ENCODE measurements at places on chromosomes 16 and 17.

DNA sequence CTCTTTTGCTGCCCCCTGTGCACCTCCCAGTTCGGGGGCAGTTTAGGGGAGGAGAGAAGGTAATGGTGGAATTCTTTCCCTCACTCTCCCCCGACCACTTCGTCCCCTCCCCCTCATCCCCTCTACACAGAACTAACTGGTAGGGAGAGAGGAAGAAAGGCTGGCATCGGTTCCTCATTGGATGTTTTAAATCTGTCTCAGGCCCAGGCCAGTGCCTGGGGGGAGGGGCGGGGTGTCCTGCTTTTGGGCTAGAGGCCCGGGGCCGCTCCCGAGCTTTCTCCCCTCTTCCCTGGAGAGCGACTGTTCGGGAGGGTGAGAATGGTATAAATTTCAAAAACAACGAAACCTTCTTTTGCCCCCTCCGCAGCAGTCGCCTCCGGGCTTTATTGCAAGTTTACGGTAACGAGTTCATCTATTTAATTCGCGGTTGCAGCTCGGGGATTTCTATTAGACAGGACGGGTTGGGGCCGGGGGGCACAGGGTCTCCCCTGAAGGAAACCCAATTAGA, at the start of gene PRAC2:
Gene PRAC2, plus strand, starts transcription at position 271 of the 508 bp plus-strand sequence. CDS start 1,226 bp downstream, outside the sequence.
- no peak for DNase-seq

DNA sequence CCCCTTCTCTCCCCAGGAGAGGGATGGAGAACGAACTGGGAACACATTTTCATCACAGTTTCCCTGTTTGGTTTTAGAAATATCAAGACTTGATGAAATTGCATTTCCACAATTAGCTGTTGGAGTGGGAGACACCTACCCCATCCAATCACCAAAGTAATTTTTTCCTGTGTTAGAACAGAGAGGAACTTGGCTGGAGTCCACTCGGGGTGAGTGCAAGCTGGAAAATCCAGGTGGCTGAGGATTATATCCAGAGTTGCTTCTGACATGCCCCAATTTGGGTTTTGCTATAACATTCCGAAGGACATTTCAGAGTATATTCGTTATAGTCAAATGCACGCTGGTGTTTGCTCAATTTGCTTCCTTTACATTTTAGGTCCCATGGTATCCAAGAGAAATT, 231.8 kb downstream of the C16orf95 start:
- DNase-seq = no peak

- DNase-seq = peak; percentile 89
Observed at GRCh38 chr16:2008009-2008526, 1.6 kb downstream of the ZNF598 start.

DNA sequence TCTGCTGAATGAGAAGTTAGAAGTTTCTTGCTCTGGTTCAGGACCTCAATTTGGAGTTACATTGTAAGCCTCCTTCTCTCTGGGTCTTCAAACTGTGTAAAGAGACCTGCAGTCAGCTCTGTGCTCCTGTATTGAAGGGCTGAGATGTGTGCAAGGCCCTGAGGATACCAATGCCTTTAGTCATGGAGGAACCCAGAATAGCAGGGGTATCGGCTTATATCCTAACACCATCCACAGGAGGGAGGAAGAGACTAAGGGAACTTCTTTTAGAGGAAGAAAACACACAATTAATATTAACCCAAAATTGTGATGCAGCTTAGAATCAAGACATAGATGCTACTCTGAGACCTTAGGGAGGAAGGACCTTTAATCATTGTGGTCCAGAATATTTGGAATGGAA, 36.5 kb downstream of the GLP2R start:
- DNase-seq = no peak

- DNase-seq = no peak
Observed at GRCh38 chr17:73226556-73227172, 33.8 kb downstream of the COG1 start.

- DNase-seq = peak; percentile 34
Observed at GRCh38 chr17:27621942-27622559, 8.9 kb upstream of the LGALS9 start.

GRCh38 chr16:1545044-1546040, 11.9 kb downstream of the TMEM204 start:
- no peak for DNase-seq

DNA sequence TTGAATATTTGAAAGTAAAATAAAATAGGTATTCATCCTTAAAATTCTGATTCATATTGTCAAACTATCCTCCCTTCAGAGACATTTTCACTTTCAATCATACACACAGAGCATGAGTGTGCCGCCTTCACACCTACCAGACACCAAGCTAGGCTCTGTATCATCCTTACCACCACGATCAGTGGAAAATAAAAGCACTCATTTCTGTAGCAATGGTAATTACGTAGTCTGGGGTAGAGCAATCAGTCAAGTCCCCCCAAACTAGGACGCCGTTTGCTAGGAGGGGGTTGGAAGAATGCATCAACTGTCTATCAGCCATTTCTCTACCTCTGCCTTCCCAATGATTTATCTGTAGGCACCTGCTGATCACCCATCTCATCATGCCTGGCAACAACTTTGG, 84.6 kb upstream of the GRIN2A start:
- DNase-seq = no peak

DNA sequence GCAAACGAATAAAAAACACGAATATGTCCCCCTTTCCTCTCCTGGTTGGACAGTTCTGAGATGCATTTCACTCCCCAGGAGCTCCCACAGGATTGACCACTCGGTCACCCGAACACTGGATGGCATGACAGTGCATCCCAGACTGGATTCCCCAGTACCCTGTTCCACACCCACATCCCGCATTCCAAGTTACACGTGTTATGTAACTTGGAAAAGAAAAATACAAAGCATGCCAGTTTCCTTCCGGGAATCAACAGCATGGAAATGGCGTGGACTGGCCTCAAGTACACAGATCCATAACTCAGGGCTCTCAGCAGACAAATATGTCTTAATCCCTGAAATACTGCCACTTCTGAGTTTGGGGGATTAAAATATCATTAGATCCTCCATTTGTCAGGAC, 12.6 kb upstream of the KLHL36 start:
- peak; percentile 53 for DNase-seq

DNA sequence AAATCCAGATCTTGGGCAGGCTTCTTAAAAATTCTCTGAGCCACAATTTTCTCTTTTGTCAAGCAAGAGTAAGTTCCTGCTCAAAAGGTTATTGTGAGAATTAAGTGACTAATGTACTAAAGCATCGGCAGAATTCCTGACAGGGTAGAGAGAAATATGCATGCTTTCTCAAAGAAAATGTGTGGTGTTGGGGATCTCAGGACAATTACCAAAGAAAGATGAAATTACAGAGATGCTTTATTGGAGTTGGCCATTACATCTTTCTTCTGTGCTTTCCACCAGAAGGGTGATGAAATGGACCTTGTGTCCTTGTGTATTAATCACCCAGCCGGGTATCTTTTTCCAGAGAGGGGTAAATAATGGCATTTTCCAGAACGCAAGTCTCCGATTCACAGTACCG, 1.7 kb upstream of the USP43 start:
- no peak for DNase-seq

- DNase-seq = no peak
Observed at GRCh38 chr17:28325211-28325610, 6.2 kb downstream of the TMEM97 start.

DNA sequence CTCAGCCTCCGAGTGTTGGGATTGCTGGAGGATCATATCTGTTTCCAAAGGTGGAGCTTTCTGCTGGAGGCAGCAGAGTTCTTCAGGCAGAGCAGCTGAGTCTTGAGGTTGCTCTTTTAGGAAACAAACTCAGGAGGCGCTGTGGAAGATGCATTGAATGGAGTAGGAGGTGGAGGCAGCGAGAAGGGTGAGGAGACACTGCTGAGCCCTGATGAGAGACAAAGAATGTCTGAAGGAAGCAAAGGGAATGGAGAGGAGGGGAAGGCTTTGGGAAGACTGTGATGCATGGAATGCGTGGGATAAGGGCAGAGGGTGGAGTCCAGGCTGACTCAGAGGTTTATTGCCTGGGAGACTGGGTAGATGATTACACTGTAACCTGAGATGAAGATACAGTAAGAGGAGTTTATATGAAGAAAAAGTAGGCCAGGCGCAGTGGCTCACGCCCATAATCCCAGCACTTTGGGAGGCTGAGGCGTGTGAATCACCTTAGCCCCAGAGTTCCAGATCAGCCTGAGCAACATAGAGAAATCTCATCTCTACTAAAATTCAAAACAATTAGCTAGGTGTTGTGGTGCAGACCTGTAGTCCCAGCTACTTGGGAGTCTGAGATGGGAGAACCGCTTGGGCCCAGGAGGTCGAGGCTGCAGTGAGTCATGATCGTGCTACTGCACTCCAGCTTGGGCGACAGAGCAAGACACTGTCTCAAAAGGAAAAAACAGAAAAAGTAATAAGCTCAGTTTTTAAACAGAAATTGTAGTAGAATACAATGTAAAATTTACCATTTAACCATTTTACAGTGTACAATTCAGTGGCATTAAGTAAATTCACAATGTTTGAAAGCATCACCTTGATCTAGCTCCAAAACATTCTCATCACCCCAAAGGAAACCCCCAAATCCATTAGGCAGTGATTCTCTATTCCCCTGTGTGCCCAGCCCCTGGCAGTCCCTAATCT, 17.8 kb upstream of the TMEM219 start:
- DNase-seq = peak; percentile 93

DNA sequence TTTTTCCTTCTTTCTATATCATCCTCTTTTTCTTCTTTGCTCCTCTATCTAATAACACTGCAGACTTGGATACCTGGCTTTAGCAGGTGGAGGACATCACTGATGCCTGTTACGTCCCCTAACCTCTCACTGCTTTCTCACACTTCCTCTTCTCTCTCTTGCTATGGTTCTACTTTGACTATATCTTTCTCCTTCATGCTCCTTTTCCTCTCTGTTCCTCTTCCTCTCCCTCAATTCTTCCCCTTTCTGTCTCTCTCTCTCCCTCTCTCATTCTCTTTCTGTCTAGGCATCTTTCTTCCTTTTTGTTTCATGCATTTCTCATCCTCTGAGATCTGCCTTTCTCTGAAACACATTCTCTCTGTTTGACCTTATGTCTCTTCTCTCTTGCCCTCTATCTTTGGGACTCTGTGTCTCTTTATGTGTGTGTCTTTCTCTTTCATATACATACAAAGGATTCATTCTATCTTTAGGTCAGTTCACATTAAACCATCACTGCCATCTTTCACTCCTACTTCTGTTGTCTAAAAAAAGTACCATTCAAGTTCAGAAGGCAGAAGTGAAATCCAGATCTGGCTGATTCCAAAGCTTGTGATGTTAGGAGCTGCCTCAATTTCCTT, 353.7 kb downstream of the SHISA9 start:
- DNase-seq = no peak

DNA sequence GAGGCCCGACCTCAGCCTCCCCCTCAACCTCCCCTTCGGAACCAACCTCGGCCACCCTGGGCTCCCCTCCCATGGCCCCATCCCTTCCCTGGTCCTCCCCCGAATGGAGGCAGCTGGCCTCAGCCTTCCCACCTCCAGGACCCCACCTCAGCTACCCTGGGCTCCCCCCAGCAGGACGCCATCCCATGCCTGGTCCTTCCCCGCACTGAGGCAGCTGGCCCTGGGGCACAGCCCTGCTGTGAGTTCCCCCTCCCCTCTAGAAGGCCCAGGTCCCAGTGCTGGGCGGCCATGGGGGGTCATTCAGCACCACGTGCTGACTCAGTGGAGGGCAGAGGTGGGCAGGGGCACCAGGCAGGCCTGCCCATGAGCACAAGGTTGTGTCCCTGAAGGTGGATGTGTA, 28.9 kb upstream of the PVALEF start:
- no peak for DNase-seq

DNA sequence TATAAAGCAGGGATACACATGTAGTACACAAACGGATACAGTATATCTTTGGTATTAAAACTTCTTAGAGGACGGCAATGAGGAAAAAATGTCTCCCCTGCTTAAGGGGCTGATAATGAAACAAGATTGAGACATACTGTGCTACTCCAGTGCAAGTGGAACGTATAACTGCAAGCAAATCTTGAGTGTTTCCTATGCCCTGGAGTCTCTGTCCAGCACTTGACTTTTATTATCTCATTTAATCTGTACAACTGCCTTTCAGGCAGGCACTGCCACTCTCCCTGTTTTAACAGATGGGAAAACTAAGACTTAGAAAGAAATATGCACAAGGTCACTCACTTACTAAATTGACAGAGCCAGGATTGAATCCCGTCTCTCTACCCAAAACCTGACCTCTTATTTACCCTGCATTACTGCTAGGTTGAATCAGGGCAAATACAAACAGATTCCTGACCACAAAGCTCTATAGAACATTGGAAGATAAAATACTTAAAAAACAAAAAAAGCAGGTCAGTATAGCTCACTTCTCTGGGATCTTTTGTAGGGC, 28.7 kb downstream of the TMC5 start:
- no peak for DNase-seq

- no peak for DNase-seq
Observed at GRCh38 chr17:52105591-52105990, 52.9 kb downstream of the CA10 start.

- DNase-seq = no peak
Observed at GRCh38 chr17:77894126-77894956, 64.2 kb upstream of the TNRC6C start.

GRCh38 chr17:29115961-29116803, 64.0 kb downstream of the MYO18A start:
- DNase-seq = peak; percentile 66

- peak; percentile 91 for DNase-seq
Observed at GRCh38 chr17:13562271-13562800, 39.4 kb downstream of the HS3ST3A1 start.

GRCh38 chr16:56368545-56368944, 56.8 kb downstream of the AMFR start:
- DNase-seq = no peak

- DNase-seq = peak; percentile 20
Observed at GRCh38 chr16:83549316-83550182, 258.2 kb upstream of the HSBP1 start.

DNA sequence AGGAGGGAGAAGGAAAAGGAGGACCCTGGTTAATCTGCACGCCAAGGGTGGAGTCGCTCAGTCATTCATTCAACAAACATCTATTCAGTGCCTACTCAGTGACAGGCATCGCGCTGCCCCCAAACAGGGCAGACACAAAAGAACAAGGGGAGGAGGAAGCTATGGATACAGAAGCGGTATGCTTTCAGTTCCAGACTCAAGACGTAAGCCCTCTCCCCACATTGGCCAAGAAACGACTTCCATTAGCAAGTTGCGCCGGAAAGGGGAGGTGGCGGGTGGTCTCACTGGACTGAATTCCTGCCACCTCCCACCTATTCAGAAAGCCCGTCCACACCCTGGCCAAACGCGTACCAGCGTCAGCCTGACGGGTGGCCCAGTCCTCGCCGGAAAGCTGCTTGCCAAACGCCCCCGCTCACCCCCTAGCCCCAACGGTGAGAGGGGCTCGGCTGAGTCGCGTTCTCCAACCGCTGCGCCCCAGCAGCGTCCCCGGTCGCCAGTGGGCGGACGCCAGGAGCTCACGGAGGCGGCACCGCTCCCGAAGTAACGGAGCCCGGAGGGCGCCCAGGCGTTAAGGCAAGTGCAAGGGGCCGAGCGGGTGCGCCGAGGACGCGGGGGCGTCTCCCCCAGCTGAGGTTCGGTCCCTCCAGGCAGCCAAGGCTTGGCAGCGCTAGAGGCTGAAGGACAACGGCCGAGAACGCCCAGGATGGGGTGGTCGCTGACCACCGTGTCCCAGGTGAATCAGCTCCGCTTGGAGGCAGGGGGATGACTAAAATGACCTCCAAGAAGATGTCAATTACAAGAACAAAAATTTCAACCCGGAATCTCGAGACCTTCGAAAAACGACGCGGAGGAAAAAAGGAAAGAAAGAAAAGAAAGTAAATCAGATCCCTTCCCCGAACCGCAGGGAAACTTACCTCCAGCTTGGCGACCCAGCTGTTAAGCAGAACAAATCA, 470.7 kb downstream of the SOX9 start:
- peak; percentile 61 for DNase-seq
